NCI-H526 treated with DMSO at 0.1 percent for 48 hours (cell line): ENCODE measurements at places on chromosomes 1 and 21.

- no peak for DNase-seq
Observed at GRCh38 chr1:108130794-108131193, 69.3 kb downstream of the SLC25A24 start.

- no peak for DNase-seq
Observed at GRCh38 chr1:214615871-214616270, 12.9 kb downstream of the CENPF start.

DNA sequence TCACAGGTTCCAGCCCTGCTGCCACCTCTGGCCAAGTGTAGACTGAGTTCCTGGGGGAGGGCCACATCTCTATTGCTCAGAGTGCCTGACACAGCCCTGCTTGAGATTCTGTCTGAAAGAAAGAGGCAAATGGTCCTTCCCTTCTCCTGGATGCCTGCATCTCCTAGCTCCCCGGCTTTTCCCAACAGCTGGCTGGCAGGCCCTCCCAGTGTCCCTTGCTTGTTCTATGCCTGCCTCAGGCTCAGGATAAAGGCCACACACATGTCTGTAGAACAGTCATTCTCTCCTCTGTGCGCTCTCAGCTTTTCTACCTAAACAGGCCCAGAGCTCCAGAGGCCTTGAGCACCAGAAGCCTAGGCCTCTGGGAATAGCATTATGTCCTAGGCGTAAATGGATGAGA lies 343.4 kb upstream of the USP24 start:
- DNase-seq, result no peak

DNA sequence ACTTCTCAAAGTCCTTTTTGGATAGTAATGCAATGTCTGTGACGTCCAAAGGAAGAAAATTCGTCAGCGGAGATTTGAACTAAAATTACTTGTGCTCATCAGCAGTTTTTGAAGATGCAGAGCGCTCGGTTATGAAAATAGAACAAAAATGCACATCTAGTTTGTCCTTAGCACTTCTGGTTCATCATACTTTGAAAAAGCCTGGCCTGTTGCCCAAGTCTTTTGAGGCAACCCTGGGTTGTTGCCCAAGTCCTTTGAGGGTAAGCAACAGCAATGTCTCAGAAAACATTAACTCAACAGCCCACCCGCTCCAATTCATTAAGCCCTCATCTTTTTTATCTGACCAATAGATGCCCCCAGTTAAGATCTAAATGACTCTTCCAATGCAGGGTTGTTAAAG lies 91.9 kb downstream of the HUNK start:
- no peak for DNase-seq

DNA sequence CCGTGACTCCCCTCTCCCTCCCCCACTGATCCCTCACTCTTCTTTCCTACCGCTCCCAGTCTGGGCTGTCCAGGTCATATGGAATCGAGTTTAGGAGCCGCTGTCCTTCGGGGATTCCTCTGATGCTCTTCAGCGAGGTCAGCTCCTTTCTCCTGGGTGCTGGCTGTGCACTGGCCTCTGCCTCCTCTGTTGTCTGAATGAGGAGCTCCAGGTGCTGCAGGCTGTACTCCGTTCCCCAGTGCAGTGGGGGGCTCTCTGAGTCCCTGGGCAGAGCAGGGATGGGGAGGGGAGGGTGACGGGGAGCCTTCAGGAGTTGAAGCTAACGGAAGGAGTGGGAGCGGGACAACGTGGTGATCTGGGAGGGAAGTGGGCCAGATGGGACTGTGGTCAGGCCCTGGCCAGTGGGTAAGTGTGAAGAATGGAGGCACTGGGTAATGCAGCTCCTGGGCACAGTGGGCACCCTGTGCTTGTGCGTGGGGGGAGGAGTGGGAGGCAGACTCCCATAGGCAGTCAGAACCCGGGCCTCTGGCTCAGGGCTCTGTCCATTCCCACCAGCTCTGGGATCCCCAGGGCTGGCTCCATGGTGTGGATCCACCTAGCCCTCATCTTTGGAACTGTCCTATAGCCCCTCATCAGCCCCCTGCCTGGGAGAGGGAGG lies 59.5 kb upstream of the TLR5 start:
- no peak for DNase-seq

DNA sequence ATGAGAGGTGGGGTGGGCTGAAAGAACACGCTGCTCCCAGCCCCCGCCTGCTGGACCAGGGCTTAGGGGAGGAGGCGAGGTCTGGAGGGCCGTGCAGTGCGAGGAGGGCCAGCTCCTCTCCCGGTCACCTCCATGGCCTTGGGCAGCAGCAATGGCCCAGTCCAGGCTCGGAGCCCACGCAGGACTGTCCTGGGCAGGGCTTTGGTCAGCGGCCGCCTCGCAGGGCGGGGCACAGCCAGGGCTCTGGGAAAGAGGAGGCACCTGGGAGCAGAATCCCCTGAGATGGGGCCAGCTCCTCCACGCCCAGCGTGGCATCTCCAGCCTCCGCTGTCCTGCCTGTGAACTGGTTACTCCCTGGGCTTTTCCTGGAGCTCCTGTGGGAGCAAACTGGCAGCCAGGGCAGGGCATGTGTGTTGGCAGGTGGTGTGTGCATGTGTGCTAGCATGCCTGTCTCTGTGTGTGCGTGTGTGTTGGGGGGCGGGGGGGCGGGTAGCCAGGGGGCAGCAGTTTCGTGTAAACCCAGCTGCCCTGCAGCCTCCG lies 27.4 kb downstream of the ARHGEF16 start:
- no peak for DNase-seq
